Stimulated activated CD4-positive, alpha-beta T cell treated with anti-CD3 and anti-CD28 coated beads, Interleukin-15, amount 100 ng/mL, for 24 hours (primary cell): ENCODE measurements at places on chromosomes 11 and 22.

DNA sequence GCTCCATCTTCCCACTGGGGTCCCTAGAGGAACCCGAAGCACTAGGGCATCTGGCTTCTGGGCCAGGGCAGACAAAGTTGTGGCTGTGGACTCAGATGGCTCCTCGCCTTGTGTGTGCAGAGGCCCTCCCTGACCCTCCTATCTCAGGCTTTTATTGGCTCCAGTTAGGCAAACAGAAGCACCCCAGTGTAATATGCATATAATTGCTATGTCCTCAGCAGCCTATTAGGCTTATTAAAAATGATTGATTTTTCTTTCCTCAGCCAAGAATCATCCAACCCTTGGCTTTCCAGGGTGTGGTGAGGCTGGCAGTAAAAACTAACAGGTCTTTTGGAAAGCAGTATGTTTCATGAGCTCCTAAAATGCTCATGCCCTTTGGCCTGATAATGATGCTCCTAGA lies 22.3 kb downstream of the UPB1 start:
- no peak for DNase-seq

DNA sequence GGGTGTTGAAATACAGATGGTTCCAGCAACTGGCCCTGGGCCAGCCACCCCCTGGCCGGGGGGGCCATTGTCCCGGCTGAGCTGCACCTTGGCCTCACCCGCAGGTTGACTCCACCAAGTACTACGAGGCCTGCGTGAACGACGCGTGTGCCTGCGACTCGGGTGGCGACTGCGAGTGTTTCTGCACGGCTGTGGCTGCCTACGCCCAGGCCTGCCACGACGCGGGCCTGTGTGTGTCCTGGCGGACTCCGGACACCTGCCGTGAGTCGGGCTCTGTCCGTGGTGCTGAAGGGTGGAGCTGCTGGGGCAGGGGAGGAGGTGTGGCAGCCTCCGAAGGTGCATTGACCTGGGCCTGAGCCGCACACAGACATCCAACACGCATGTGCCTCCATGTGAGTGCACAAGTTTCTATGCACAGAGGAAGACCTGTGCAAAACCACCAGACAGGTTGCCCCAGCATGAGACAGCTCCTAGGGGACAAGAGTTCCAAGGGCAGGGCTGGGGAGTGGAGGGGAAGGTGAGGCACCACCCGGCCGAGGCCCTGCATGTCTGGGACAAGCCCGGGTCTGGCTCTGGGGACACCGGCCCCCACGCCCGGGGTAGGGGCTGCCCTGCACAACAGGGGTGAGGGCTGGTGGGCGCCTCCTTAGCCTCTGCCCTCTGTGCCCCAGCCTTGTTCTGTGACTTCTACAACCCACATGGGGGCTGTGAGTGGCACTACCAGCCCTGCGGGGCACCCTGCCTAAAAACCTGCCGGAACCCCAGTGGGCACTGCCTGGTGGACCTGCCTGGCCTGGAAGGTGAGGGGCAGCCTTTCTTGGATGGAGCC lies 16.1 kb downstream of the MUC5B start:
- DNase-seq: no peak

- DNase-seq: no peak
These were observed 46.1 kb downstream of the MICAL2 start for GRCh38 chr11:12156301-12157140.

DNA sequence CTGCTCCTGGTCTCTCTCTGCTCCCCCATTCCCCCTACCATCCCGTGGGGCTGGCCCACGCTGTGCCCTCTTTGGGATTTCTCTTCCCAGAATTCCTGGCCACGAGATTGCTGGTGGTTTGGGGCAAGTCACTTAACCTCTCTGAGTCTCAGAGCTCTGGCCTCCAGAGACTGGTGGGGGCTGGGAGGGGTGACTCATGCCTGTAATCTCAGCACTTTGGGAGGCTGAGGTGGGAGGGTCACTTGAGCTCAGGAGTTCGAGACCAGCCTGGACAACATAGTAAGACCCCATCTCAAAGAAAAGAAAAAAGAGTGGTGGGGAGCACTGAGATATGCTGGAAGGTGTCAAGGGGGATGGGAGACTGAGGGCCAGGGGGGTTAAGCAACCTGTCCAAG lies 18.3 kb downstream of the OTUB1 start:
- DNase-seq: no peak

DNA sequence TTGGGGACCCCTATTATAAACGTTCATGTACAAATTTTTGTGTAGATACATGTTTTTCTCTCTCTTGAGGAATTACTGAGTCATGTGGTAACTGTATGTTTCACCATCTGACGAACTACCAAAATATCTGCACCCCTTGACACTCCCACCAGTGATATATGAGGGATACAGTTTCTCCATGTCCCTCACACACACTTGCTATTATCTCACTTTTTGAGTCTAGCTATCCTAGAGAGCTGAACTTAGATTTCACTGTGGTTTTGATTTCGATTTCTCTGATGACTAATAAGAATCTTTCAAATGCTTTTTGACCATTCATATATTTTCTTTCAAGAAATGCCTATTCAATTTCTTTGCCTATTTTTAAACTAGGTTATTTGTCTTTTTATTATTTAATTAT lies 200.2 kb downstream of the PGR start:
- DNase-seq: no peak

GRCh38 chr11:34250732-34251588 lies 106.8 kb downstream of the ABTB2 start:
- peak; percentile 75 for DNase-seq
